Kidney epithelial cell (primary cell): ENCODE measurements at places on chromosomes 12 and 14. TPM values are rescaled to one million over a fixed set of nuclear protein-coding genes. Genes with fewer than 3 reads are reported as not detected.

The CMTM5 gene
- total RNA-seq = not detected in 2 replicates

The RND1 gene
- 9.9 and 10.7 TPM in 2 replicates for total RNA-seq

The CIROP gene
- not detected in 2 replicates for total RNA-seq

The TOMM20L gene
- total RNA-seq = not detected in 2 replicates

The HEATR5A gene
- total RNA-seq = 12.4 and 18.8 TPM in 2 replicates

The IFNG-AS1 gene
- total RNA-seq = not detected in 2 replicates

The GPD1 gene
- 0.04 and 0.14 TPM in 2 replicates for total RNA-seq

The GLT8D2 gene
- 1.1 and 1.8 TPM in 2 replicates for total RNA-seq

The AMIGO2 gene
- 271 and 284 TPM in 2 replicates for total RNA-seq

The SERPINA5 gene
- total RNA-seq = 1.9 and 2.1 TPM in 2 replicates

The MIP gene
- not detected in 2 replicates for total RNA-seq

DNA sequence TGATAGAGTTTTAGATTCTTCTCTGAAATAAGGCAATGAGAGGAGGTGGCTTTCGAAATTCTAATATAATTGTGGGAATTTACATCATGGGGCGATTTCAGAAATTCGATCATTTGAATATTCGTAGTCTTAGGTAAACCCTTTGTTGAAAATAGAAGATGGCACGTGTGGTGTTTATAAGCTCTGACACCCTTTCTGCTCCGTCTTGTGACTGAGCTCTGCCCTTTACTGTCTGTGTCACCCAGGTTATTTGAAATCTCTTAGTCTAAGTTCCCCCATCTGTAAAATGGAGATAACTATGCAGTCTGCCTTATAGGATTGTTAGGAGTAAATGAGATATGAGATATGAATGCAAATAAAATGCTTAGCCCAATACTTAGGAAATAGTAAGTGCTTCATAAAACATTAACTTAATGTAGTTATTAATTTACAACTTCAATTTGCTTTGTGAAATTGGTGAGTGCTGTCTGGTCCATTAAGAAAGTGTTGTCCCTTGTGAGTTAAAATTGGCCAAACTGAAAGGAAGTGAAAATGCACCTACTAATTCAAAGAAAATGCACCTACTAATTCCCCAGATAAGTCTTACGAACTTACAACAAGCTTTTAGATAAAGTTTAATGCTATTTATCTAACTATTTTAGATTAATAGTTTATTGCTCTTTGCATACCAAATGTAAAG is 1.5 kb downstream of the BMAL2 start:
- DNase-seq = no peak

DNA sequence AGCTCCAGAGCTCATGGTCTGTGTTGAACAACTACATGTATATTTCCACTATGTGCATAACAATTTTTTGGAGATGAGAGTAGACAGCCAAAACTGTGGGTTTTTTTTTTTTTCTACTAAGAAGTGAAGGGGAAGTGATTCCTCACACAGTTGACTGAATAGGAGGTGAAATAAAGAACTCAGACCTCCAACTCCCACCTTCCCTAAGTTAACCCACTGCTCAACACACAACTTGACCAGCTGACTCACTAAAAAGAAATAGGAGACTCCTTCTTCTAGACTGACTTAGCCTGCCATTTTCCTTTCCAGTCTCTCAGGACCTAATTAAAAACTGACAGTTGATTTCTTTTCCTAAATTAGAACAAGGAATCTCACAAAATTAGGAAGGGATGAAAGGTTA is 1.7 kb downstream of the M6PR start:
- DNase-seq = no peak

- no peak for DNase-seq
Observed at GRCh38 chr12:1610072-1610643, 15.8 kb upstream of the FBXL14 start.

DNA sequence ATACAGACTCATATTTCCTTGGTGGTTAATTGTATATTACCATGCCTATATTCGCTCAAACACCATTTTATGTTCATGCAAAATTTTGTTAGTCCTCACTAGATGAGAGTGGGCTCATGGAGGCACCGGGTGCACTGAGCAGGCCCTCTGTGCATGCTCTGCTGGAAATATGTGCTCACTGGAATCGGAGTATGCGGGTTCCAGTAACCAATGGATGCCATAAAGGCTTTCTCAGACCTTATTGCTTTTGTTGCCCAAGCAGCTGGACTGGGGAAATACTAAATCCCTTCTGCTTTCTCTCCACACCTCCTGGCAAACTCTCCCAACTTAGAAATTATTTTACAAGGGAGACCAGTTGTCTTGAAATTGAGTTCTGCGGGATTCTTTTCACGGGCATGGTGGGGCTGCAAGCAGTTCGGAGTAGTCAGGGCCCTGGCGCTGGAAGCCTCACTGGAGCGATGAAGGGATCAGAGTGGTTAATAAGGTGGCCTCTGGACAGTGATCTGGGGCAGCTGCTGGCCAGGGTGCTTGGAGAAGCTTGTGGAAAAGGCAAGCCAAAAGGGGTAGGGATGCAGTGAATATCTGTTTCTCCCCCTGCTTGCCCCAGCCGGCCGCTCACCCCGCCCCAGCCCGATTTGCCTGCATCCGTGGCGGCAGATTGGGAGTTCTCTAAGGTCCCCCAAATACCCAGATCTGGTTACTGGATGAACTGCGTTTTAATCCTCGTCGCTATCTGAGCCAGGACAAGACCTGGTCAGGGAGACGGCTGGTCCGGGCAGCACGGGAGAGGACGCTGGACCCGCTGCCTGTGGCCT is 7.4 kb upstream of the HOXC6 start:
- no peak for DNase-seq

DNA sequence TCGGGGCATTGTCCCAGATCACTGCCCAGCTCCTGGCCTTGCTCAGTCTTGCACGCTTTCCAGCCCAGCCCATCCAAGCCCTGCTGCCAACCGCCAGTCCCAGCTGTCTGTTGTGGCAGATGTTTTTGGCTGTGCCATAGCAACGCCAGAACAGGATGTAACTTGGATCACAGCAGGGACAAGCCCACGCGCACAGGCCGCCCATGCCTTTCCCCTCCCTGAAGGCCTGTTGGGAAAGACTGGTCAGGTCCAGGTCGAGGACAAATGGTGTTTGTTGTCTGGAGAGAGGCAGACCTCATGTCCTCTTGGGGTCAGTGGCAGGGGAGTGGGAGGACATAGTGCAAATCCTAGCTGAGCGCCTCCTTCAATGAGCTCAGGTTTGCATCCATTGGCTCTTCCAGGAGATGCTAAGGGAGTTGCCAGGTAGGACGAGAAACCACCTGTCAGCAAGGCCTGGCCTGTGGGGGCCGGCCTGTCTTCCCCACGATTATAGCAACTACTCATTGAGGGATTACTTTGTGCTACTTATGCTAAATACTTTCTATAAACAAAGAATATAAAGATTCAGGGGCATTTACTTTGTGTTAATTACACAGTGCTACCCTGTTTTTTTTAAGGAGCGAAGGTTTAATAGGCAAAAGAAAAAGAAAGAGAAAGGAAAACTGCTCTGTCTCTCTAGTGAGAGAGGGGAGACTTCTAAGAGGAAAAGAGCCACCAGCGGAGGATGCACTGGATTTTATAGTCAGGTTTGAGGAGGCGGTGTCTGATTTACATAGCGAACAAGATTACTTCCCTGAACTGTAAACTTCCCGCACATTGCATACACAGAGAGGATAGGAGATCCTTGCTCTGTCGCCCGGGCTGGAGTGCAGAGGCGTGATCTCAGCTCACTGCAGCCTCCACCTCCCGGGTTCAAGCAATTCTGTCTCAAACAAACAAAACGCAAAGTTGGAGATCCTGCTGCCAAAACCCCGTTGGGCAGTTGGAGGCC is 42.8 kb upstream of the CORO1C start:
- DNase-seq = peak; percentile 74

DNA sequence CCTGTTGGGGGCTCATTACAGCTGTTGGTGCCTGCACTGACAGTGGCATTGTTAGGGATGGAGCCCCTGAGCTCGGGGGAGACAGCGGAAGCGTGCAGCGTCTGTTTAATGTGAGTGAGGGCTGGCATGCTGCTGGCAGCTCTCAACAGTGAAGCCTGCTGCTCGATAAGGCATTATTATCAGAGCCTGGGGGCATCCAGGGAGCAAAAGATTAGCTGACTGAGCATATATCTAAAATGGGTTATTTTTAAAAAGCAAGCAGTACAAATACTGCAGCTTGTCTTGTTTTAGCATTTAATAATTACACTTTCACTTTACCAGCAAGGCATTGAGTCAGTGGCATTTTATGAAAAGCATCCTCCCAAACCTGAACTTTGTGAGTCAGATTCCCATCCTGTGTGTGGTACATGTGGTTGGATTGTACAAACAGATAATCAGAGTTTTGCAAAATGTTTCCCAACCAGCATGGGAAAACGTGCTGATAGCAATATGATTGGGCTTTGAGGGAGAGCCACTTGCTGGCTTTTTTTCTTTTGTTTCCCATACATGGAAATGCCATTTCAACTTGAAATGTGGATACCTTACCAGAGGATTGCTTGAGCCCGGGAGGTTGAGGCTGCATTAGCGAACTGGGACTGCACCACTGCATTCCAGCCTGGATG is 150.8 kb downstream of the PRKCH start:
- DNase-seq = peak; percentile 97

GRCh38 chr12:12665194-12665593 is 30.8 kb downstream of the GPR19 start:
- no peak for DNase-seq

DNA sequence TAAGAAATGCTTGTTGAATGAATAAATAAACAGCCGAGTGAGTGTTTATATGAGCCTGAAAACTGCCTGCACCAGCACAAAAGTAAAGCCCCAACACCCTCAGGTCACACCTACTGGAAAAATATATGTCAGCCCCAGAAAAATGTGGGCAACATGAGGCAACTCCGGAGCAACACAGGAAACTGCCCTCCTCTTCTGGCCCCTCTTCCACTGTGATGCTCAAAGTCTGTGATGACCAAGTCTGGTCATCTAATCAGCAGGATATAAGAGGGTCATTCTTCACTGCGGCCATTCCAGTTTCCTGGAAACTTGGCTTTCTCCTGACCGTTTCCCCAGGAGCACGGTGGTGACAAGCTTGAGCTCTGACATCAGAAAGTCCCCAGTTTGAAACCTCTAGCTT is 159.6 kb upstream of the PZP start:
- DNase-seq = no peak

DNA sequence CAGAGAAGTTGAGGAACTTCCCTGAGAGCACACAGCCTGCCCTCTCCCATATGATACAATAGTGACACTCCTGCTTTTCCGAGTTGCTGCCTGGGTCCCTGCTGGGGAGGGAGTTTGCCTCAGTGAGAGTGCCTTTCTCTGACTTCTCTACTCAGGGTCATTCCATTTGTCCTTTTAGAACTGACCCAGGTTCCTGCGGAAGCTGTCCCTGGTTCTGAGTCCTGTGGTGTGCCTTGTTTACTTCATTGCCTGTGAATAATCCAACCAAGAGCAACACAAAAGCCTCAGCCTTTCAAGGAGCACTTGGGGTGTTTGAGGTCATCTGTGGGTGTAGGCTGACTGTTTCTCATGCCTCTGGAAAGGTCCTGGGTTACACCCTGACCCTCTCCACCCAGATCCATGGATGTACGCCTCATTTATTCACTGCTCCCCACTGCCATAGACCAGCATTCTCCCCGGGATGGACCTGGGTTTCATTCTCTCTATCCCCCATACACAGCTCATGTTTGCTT is 13.6 kb downstream of the SERPINA1 start:
- DNase-seq = no peak

- no peak for DNase-seq
Observed at GRCh38 chr14:67763158-67763822, 53.1 kb downstream of the ZFYVE26 start.

GRCh38 chr12:105674871-105675699 is 344.6 kb downstream of the C12orf75 start:
- DNase-seq = no peak

DNA sequence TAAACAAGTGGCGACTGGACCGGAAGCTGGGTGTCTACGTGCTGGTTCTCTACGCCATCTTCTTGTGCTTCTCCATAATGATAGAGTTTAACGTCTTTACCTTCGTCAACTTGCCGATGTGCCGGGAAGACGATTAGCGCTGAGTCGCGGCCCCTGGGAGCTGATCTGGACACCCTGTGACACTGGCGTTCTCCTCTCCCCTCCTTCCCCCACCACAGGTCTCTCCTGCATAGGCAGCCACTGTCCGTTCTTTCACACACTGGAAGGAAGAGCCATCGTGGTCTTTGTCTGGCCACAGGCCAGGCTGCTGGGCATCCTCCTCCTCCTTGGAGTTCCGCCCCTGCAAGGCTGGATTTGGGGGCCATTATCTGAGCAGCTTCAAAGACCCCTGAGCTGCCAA is 20.1 kb upstream of the RIN3 start:
- no peak for DNase-seq

DNA sequence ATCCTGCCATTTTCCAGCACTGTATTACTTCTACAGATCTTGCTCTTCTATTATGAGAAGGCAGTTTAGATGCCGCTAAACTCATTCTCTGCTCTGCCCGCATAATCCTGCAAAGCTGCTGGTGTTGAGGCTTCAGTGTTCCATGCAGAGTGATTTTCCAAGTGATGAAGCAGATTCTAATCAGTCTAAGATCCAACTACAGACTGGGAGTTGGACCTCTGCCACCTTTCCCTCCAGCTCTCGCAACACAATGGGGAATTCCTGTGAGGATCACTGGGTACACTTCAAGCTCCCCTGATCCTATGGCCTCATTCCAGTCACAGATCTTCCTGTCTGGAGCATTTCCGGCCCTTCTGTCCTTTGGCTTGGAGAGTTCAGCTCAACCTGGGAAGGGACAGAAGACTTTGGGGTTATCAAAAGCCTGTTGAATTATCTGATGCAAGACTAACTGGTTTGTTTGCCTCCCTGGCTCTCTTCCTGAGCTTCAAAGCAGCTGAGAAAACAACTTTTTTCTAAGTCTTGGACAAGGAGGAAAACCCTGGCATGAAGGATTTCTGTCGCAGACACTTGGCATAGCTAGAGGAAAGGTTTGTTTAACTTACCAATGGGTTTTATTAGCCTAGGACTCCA is 333.9 kb downstream of the ZFP36L1 start:
- DNase-seq = peak; percentile 91

DNA sequence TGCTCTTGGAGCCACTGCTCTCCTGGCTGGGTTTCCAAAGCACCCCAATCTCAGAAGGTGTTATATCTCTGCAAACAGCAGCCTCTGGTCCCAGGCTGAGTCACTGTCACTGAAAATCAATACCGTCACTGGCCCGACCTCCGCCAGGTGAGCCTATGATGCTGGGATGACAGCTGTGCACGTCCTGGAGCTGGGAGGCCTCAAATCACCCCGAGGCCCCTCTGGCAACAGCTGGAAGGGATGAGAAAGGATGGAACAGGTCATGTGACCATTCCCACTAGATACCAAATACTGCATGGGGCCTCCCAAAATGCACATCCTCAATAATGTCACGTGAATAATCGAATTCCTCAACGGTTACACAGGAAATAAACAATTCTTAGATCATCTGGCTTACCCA is 190.8 kb downstream of the TTC7B start:
- no peak for DNase-seq

GRCh38 chr12:27123642-27124041 is 41.3 kb upstream of the C12orf71 start:
- DNase-seq = no peak

DNA sequence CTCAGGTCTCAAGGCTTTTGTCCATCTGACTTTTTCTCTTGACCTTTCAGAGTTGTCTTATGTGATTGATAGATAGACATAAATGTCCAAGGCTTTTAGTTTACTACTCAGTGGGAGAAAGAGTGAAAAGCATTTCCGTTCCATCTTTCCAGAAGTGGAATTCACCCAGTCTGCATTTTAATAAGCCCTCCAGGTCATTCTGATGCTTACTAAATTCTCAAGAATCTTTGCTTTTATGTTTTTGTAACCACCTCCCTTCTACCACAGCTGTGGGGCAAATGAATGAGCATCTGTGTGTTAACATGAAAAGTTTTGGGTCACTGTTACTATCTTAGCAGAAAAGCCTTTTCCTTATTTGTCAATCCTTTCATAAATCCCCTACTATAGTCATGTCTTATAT is 251.4 kb downstream of the LRIG3 start:
- DNase-seq = no peak

GRCh38 chr12:64736771-64737170 is 22.4 kb downstream of the GNS start:
- no peak for DNase-seq
